Activated B cell treated with CpG ODN at 0.5 μM for 24 hours (primary cell): ENCODE measurements at places on chromosomes 5 and 9.

GRCh38 chr5:976849-977751 is 31.5 kb upstream of the NKD2 start:
- no peak overlapping the region for H3K27ac ChIP-seq
- H3K4me3 ChIP-seq = no peak overlapping the region
- H3K4me1 ChIP-seq = no peaks in the 10 kb centered on the region
- no peaks in the 10 kb centered on the region for H3K36me3 ChIP-seq
- no peak for DNase-seq
- H3K27me3 ChIP-seq = peaks cover 3% of the 10 kb centered on the region

DNA sequence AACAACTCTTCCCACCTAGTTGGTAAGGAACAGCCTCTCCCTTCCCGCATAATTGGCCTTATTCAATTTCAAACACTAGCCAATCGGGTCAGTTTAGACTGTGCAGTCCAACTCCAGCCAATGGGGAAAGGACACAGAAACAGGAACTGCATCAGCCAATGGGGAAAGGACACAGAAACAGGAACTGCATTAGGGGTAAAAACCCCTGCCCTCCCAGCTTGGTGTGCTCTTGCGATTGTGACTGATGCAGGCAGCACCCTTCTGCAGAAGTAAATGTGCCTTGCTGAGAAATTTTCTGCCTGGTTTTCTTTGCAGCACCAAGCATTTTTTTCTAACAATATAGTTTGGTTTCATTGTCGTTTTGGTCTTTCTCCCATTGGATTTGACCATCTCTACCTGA is 8.5 kb upstream of the GLT6D1 start:
- H3K27me3 ChIP-seq = no peaks in the 10 kb centered on the region
- H3K27ac ChIP-seq = no peak overlapping the region
- H3K4me3 ChIP-seq = no peak overlapping the region
- no peak for DNase-seq
- H3K4me1 ChIP-seq = no peaks in the 10 kb centered on the region
- H3K36me3 ChIP-seq = peaks cover 6% of the 10 kb centered on the region

DNA sequence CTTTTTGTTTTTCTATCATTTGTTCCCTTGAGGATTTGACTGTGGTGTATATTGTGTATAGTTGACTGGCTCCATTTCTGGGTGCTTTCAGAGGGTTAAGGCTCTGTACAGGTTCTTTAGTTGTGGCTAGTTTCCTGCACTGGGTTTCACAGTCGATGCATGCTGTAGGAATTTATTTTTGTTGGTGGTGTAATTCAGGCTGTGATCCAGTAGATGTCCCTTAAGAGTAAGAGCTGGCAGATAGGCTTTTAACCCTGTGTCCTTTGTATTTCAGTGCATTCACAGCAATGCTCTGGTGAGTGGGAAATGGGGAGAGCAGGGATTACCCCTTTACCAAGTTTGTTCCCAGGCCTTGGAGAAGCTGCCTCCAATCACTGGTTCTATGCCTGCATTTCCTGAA is 112.9 kb downstream of the SPATA31D1 start:
- no peak for DNase-seq
- peaks cover 9% of the 10 kb centered on the region for H3K4me1 ChIP-seq
- no peak overlapping the region for H3K4me3 ChIP-seq
- H3K36me3 ChIP-seq = no peaks in the 10 kb centered on the region
- no peak overlapping the region for H3K27ac ChIP-seq

DNA sequence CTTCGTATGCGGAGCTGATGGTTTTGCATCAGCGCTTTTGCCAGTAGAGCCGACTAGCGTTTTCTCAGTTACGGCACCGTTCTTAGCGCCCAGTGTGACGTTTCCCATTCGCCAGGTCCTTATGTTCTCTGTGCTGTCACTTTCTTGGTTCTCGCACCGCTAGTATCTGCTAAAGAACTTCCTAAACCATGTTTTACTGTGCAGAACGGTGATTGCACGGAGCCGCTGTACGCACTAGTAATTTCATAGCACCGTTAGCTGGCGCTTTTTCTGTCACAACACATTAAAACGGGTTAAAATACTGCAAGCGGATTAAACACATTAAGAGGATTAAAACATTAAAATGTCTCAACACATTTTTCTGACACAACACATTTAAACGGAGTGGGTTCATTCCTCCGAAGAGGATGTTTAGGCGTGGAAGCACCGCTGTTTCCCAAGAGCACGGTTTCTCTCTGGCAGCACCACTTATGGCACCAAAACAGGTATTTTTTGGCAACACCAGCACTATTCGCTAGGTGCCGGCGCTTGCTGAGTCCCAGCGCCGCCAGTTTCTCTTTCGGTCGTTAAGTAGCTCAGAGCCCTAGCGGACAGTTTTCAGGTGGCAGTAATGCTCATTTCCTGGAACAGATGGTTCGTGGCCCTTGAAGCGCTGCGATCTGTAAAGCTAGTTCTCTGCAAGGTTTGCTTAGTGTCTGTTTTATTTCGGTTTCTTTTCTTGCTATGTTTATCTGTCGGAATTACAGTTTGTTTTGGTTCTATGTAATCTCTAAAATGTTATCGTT is 20.3 kb downstream of the ANXA2R start:
- peaks cover 39% of the 10 kb centered on the region for H3K4me1 ChIP-seq
- H3K36me3 ChIP-seq = peaks cover 15% of the 10 kb centered on the region
- H3K27ac ChIP-seq = peak overlapping the region; percentile 100
- DNase-seq = peak; percentile 61
- peak overlapping the region; percentile 97 for H3K4me3 ChIP-seq
- no peaks in the 10 kb centered on the region for H3K27me3 ChIP-seq

DNA sequence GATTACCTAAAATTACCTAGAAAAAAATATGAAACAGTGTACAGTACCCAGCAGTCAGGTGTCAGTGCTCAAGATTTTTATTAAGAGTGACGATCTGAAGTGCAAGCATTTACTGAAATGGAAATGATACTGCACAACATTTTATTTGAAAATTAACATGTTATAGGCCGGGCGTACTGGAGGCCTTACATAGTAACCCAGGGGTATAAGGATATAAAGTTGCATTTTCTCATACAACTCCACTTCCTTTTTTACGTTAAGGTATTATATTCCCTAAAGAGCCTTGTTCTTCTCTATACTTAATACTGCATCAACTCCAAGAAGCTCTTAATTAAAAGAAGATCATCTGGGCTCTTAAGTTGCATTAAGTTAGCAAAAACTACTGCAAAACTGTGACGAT is 3.3 kb downstream of the MAT2B start:
- peak overlapping the region; percentile 66 for H3K4me3 ChIP-seq
- peaks cover 80% of the 10 kb centered on the region for H3K4me1 ChIP-seq
- H3K27ac ChIP-seq = peak overlapping the region; percentile 81

DNA sequence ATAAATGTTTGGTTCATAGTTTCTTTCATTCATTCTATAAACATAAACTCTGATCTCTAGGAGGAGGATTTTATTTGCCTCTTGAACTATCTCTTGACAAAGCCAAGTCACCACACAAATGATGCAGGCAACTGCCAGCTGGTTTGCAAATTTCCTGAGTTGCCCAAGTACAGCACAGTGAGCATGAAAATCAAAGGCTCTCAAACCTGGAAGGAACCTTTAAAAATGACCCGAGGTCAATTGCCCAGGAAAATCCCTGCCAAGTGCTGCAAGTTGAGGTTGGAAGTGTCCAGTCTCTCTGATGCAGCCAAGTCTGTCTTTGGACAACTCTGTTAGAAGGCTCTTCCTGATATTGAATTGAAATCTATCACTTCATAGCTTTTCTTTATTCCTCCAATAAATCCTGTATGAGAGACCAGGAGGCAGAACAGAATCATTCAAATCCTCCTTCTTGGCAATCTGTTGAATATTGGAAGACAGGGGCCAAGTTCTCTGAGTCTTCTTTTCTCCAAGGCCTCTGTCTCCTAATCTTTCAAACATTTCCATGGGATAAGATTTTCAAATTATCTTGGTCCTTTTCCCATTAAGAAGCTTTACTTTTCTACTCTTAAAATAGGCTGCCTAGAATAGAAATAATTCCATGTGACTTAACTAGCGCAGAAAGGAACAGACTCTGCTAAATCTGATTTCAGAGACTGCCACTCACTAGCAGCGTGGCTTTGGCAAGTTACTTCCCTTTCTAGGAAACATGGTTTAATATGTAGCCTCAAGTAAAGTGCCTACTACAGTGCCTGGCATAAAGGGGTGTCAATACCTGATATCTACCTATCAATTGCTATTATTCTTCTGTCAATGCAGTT is 159.2 kb downstream of the SNX18 start:
- H3K4me3 ChIP-seq = no peak overlapping the region
- H3K4me1 ChIP-seq = peaks cover 53% of the 10 kb centered on the region
- DNase-seq = no peak
- no peak overlapping the region for H3K27ac ChIP-seq
- no peaks in the 10 kb centered on the region for H3K36me3 ChIP-seq
